ENCODE measurements at places on chromosomes 1 and 21.

GRCh38 chr1:21647431-21648351 is 21.5 kb downstream of the RAP1GAP start:
- DNase-seq = no peak

DNA sequence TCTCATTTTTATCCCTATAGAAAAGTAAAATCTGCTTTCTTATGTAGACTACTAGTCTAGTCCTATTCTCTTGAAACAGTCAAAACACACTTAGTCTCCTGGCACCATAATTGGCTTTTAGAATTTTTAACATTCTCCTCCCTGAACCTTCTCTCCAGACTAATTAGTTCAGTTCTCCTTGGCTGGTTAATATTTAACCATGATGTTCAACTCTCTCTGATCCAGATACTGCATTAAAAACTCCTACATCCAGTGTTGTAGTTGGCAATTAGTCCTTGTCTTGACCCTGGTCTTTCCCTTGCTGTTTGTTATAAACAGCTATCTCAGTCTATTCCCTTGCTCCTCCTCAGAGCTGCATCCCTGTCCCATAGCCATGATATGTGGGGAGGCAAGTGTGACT is 422.9 kb upstream of the BEND5 start:
- DNase-seq = no peak

DNA sequence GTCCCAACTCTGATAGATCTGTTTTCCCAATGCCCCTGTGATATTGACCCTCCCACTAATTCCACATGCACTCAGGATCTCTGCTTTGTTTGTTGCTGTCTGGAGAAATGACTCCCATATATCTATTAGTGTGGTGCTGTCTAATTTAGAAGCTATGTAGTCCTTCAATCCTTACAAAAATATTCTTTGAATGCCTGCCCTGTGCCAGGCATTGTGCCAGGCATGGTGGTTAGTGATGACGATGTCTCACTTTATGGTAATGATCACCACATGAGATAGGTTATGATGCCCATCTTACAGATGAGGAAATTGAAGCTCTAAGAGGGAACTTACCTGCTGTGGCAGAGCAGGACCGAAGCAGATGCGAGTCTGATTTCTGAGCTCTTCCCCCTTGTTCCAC is 12.9 kb downstream of the MYOG start:
- no peak for DNase-seq

DNA sequence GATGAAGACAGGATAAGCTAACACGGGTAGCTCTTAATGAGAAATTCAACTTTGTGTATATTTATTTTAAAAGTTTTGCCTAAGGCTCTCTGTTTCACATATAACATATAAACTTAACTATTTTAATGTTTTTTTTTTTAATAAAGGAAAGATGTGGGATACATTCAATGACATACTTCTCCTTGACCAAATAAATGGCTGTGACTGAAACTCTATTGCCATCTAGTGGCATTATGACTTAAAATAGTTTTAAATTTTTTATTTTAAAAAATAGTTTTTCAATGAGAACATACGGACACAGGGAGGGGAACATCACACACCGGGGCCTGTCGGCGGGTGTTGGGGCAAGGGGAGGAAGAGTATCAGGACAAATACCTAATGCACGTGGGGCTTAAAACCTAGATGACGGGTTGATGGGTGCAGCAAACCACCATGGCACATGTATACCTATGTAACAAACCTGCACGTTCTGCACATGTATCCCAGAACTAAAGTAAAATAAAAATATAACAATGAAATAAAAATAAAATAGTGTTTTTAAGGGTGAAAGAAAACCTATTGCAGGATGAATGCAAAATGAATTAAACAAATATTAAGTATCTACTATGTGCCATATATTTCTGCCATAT is 83.4 kb downstream of the LYST start:
- DNase-seq = no peak

GRCh38 chr1:226619031-226619430 is 70.5 kb downstream of the STUM start:
- DNase-seq = no peak

- DNase-seq = no peak
Observed at GRCh38 chr1:242824435-242824834, 299.9 kb upstream of the PLD5 start.

GRCh38 chr1:168605443-168605842 is 29.0 kb downstream of the XCL1 start:
- DNase-seq = no peak

DNA sequence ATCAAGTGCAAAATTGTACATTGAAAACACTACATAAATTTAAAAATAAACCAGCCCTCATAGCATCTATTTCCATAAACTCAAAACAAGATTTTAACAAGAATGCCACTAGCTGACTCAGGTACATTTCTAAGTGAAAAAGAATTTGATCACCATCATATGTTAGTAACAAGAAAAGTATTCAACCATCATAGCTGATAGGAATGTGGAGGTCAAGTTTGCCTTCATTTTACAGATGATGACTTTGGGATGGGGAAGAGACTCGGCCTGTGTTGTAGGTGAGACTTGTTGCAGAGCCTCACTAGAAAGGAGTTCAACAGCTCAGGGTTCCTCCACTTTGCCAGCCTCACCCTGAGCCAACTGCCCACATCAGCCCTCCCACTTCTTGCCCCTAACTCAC is 318.8 kb upstream of the FAM78B start:
- no peak for DNase-seq

DNA sequence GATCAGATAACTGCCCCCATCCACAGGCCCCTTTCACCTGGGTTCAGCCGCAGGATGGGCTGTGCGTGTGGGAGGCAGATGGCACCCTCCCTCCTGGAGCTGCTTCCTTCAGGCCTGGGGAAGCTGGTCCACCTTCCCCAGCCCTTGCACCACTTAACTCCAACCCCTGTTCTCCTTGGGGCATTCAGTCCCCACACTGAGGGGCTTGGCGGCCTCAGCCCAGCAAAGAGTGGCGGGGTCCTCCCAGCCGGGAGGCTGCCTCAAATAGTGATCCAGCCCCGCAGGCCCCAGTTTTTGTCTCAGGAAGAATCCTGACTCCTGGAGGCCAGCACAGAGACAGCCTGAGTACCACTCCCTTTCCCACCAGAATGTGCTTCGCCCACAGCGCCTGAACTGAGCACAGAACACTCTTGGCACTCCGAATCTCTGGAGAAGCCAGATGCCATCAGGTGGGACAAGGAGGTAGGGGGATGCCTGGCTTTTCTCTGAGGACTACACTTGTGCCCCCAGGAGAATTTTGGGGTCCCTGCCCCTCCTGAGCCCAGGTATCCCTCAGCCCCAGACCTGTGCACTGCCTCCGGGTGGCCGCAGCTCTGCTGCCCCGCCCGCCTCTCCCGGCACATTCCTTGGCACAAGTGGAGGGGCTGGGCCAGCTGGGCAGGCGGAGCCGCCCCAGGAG is 936 bp downstream of the PAQR6 start:
- no peak for DNase-seq

DNA sequence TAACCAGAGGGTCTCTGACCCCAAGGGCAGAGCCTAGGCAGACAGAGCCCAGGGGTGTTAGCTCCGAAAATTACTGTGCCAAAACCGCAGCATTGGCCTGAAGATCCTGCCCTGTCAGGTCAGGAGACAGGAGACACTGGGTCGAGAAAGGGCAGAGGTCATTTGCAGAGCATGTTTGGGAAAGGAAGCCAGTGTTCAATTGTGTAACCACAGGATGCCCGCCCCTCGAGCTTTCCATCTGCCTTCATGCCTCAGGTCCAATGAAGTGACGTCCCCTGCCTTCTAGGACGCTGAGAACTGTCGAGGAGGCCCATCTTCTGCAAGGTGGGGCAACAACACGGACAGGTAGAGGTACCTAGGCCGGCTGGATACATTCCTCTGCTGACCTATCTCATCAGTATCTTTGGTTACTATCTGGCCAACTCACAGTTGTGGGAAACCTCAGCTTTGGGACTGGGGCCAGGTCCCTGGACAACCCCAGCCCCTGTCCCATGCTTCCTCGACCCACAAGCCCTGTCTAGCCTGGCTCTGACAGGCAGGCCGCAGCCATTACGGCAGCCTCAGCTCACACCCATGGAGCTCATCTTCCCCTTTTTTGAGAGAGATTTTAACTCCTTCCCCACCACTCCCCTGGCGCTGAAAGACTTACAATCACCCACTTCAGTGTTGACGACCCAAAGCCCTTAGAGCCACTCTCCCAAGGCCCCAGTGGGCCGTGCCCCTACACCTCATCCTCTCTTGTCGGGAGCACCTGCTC is 1.3 kb downstream of the ARL8A start:
- DNase-seq = no peak

- DNase-seq = no peak
Observed at GRCh38 chr1:81525085-81525484, 275.6 kb upstream of the ADGRL2 start.

DNA sequence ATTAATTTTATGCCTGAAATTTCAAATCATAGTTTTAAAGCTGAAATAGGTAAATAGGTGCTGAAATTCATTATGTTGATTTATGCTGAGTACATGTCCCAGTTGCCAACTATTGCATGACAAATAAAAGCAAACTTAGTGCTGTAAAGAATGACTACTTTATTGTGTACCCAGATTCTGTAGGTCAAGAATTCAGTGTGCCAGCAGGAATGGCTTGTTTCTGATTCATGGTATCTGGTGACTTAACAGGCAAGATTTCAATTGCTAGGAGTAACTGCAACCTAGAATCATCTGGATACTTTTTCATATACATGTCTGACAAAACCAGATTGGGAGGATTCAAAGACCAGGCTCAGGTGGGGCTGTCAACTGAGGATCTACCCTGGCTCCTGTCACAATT is 678.4 kb upstream of the ADAMTS5 start:
- no peak for DNase-seq

DNA sequence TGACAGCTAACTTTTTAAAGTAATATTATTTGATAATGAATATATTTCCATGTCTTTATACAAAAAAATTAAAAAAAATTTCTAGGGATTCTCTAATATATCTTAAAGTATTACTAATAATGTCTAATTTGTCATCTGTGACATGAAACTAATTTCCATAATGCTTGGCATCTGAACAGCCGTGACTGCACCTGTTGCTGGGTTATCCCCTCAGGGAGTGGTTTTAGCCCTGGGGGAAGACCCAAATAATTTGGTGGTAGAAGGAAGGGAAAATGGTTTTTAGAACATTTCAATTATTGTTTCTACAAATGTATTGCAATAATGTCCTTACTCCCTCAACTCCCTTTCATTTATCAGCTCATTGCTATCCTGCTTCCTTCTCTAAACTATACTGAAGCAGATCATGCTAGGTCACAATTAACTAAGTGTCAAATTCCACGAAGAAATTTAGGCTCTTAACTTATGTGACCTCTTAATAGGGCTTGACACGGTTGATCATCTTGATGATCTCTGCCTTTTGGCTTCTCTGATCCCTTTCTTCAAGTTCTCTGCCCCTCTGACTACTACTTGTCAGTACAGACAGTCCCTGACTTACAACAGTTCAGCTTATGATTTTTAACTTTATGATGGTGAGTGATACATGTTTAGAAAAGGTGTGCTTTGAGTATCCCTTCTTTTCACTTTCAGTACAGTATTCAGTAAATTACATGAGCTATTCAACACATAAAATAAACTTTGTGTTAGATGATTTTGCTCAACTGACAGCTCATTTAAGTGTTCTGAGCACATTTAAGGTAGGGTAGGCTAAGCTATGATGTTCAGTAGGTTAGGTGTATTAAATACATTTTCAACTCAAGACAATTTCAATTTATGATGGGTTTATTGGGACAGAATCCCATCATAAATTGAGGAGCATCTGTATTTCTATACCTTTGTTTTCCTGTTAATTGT is 26.4 kb upstream of the DPH5 start:
- DNase-seq = no peak

Measured in activated T-cell treated with anti-CD3 and anti-CD28 coated beads for 24 hours (primary cell).